ENCODE measurements at places on chromosomes 5 and 9.

- DNase-seq = no peak
- H3K27me3 ChIP-seq = no peaks in the 10 kb centered on the region
- no peak overlapping the region for H3K27ac ChIP-seq
Measured at GRCh38 chr9:72807765-72808445, 144.9 kb downstream of the ALDH1A1 start.

DNA sequence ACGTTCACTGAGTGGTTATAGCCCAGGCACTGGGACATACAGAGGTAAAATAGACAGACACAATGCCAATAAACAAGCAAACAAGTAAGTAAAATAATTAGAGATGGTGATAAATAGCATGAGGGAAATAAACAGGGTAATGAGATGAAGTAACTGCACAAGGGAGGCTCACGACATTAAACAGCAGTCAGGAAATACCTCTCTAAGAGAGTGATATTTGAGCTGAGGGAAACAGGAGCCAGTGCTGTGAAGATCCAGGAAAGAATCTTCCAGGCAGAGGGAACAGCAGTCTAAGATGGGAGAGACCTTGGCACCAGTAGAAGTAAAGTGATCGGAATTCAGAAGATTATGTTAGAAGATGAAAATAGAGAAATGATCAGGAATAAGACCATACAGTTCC lies 279.4 kb downstream of the HINT1 start:
- H3K27me3 ChIP-seq = peaks cover 22% of the 10 kb centered on the region
- no peak for DNase-seq
- no peaks in the 10 kb centered on the region for H3K4me1 ChIP-seq
- no peak overlapping the region for H3K4me3 ChIP-seq
- no peaks in the 10 kb centered on the region for H3K36me3 ChIP-seq

DNA sequence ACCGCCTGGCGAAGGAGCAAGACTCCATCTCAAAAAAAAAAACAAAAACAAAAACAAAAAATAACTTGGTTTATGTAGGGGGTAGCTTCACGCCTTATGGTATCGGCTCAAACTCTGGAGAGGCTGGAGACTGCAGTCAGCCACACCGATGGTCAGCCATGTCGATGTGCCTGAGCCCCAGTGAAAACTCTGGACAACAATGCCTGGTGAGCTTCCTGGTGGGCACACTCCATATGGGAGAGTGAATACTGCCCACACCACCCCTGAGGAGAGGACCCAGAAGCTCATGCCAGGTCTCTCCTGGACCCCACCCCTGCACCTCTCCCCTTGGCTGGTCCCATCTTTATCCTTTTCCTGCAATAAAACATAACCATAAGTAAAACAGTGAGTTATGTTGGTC lies 19.6 kb downstream of the IPPK start:
- H3K4me1 ChIP-seq = peaks cover 2% of the 10 kb centered on the region
- H3K36me3 ChIP-seq = peaks cover 46% of the 10 kb centered on the region
- no peak overlapping the region for H3K27ac ChIP-seq
- H3K27me3 ChIP-seq = no peaks in the 10 kb centered on the region
- no peak for DNase-seq
- no peak overlapping the region for H3K4me3 ChIP-seq

GRCh38 chr5:126525630-126526245 lies 69.3 kb downstream of the ALDH7A1 start:
- no peak overlapping the region for H3K27ac ChIP-seq
- peaks cover 5% of the 10 kb centered on the region for H3K4me1 ChIP-seq

- H3K36me3 ChIP-seq = peaks cover 38% of the 10 kb centered on the region
- H3K4me3 ChIP-seq = no peak overlapping the region
- peaks cover 11% of the 10 kb centered on the region for H3K4me1 ChIP-seq
- no peak for DNase-seq
- H3K27me3 ChIP-seq = no peaks in the 10 kb centered on the region
- peak overlapping the region; percentile 50 for H3K27ac ChIP-seq
Measured at GRCh38 chr9:5817862-5818261, 15.1 kb downstream of the ERMP1 start.

DNA sequence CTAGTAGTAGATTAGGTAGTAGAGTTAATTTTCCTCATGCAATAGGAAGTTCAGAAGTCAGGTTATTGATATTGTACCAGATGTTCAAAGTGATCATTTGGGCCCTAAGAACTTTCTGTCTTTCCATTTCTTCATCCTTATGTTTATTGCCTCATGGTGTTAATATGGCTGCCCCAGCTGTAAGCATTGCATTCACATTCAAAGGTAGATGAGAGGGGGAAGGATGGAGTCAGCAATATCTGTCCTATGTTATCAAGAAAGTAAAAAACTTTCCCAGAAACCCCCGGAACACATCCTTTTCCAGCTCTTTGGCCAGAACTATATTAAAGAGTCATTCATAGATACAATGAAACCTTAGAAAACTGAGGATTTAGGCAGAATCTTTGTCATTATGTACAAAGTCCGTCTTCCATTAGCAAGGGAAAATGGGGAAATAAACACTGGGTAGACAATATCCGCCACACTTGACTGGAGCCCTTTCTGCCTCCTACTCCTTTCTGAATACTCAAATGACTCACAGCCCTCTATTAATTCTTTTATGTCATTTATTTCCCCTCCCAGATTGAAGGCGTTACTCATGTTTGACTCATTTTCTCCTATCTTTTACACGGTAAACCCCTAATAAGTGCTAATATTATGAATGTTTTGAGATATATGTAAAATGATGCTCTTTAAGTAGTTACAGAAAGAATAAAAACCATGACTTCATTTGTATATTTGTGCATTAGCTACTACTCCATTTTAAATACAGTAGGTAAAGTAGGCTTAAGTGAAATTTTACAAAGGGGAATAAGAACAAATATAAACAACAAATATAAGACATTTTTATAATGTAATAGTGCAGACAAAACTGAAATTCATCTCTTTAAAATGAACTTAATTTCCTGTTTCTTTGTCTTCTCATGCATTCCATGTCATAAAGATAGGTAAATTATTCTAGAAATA lies 127.6 kb downstream of the SLF1 start:
- H3K36me3 ChIP-seq = no peaks in the 10 kb centered on the region
- H3K4me3 ChIP-seq = no peak overlapping the region
- H3K4me1 ChIP-seq = peaks cover 7% of the 10 kb centered on the region
- no peaks in the 10 kb centered on the region for H3K27me3 ChIP-seq
- no peak for DNase-seq

DNA sequence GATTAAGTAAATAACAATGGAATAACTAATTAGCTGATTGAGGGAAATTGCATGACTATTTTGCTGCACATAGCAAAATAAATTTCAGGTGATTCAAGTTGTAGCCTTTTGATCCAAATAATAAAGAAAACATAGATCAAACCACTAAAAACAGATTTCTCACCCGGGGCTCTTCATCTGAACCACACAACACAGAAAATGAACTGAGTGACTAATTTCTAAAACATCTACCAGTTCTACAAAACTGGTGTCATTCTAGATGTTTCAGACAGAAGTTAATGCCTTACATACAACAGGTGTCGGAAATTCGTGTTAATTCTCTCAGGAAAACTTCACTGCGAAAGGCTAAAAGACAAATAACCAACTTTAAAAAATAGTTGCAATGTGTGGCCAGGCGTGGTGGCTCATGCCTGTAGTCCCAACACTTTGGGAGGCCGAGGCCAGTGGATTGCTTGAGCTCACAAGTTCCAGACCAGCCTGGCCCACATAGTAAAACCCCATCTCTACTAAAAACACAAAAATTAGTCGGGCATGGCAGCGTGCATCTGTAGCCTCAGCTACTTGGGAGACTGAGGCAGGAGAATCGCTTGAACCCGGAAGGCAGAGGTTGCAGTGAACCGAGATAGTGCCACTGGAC lies 6.9 kb downstream of the PROP1 start:
- DNase-seq = no peak
- H3K4me3 ChIP-seq = no peak overlapping the region
- no peaks in the 10 kb centered on the region for H3K36me3 ChIP-seq
- no peaks in the 10 kb centered on the region for H3K4me1 ChIP-seq
- H3K27me3 ChIP-seq = peaks cover 17% of the 10 kb centered on the region

- H3K4me1 ChIP-seq = no peaks in the 10 kb centered on the region
- peaks cover 91% of the 10 kb centered on the region for H3K27me3 ChIP-seq
- H3K36me3 ChIP-seq = no peaks in the 10 kb centered on the region
- H3K27ac ChIP-seq = no peak overlapping the region
- H3K4me3 ChIP-seq = no peak overlapping the region
Measured at GRCh38 chr5:44388321-44389089, 715 bp downstream of the FGF10 start.

DNA sequence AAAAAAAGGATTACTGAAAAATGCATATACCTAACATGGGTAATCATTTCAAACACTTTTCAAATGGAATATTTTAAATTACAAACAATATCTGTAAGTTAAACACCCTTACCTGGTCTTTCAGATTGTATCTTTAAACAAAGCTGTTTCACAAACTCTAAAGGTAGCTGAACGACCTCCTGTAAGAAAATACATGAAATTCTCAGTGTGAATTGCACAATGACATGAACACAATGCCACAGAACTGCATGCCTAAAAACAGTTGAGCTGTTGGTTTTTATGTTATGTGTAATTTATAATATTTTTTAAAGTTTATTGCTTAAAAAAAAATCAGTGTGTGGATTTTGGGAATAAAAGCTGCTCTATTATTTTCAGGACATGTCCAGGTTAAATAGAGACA lies 17.5 kb downstream of the IPPK start:
- H3K4me1 ChIP-seq = peaks cover 6% of the 10 kb centered on the region
- no peak overlapping the region for H3K4me3 ChIP-seq
- H3K36me3 ChIP-seq = peaks cover 24% of the 10 kb centered on the region
- no peak for DNase-seq

- no peak overlapping the region for H3K27ac ChIP-seq
- no peak for DNase-seq
- H3K4me1 ChIP-seq = peaks cover 21% of the 10 kb centered on the region
- H3K27me3 ChIP-seq = no peaks in the 10 kb centered on the region
- H3K4me3 ChIP-seq = no peak overlapping the region
Measured at GRCh38 chr5:168401880-168402279, 84.4 kb upstream of the RARS1 start.

DNA sequence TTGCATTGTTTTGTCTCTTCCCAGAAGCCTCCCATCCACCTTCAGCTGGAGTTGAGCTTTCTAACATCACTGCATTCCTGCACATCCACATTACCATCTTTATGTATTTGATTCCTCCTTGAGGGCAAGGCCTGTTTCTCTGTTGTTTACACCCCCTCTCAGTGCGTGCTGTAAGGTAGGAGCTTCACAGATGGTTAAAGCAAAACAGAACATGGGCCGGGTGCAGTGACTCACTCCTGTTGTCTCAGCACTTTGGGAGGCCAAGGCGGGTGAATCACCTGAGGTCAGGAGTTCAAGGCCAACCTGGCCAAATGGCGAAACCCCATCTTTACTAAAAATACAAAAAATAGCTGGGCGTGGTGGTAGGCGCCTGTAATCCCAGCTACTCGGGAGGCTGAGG lies 110.9 kb downstream of the KCNIP1 start:
- H3K4me3 ChIP-seq = no peak overlapping the region
- peaks cover 17% of the 10 kb centered on the region for H3K4me1 ChIP-seq
- no peaks in the 10 kb centered on the region for H3K36me3 ChIP-seq
- no peaks in the 10 kb centered on the region for H3K27me3 ChIP-seq

GRCh38 chr5:82487131-82487530 lies 209.0 kb upstream of the RPS23 start:
- DNase-seq = no peak
- H3K4me1 ChIP-seq = no peaks in the 10 kb centered on the region
- no peaks in the 10 kb centered on the region for H3K27me3 ChIP-seq
- no peak overlapping the region for H3K4me3 ChIP-seq

DNA sequence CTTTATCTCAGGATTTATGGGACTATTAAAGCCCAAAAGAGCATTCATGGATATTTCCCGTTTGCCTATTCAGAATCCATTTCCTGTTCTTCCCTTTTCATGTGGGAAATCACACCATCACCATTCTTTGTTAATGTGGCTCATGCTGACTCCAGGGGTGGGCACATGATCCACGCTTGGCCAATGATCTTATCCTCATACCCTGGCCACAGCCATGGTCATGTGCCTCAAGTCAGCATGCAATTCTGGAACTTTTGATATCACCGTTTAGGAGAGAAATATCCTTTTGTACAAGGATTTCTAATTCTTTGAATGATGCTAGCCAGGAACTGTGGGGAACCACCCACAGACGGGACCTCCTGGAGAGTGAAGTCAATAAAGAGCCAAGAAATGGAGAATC lies 272.2 kb downstream of the PRELID2 start:
- no peaks in the 10 kb centered on the region for H3K36me3 ChIP-seq
- no peaks in the 10 kb centered on the region for H3K27me3 ChIP-seq
- H3K4me1 ChIP-seq = no peaks in the 10 kb centered on the region
- no peak overlapping the region for H3K27ac ChIP-seq
- DNase-seq = no peak

GRCh38 chr9:101269591-101270283 lies 115.1 kb downstream of the BAAT start:
- H3K4me3 ChIP-seq = no peak overlapping the region
- no peak overlapping the region for H3K27ac ChIP-seq
- no peaks in the 10 kb centered on the region for H3K36me3 ChIP-seq

DNA sequence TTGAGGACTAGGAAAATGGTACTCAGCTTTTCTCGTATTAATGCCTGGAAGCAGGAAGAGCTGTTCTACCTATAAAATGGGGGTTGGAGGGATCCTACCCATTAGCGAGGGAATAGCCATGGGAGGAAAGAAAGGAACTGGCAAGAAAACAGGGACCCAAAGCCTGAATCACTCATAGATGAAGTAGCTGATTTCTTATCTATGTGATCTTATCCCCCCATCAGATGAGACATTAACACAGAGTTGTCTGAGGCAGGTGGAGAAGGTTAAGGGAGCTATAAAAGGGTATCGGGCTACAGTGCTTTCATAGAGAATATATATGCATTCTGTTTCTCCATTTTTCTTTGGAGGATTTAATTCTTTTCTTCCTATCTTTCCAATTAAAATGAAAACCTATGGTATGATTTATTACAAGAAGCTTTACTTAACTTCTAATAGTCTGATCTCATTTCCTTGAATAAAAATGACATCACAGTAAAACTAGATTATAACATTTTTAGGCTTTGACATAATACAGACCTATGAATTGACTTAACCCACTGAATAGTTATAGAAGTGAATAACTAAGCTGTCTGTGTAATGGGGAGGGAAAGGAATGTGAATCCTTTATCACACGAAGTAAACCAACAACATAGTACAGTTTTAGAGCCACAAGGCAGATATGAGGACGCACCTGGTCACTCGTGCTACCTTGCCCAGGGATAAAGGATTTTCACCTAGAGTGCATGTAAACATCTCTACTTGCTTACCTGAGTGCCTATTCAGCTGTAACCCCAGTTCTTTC lies 39.0 kb downstream of the IQGAP2 start:
- H3K4me3 ChIP-seq = no peak overlapping the region
- DNase-seq = no peak
- H3K36me3 ChIP-seq = no peaks in the 10 kb centered on the region
- no peak overlapping the region for H3K27ac ChIP-seq
- H3K4me1 ChIP-seq = no peaks in the 10 kb centered on the region

All from RWPE2 (cell line).